Activated CD8-positive, alpha-beta T cell treated with anti-CD3 and anti-CD28 coated beads, Interleukin-2, amount 10 ng/mL, durations not matched to agents 7 days and 5 days (primary cell): ENCODE measurements at places on chromosomes 1 and 21.

GRCh38 chr1:187665483-187665882 is 836.7 kb downstream of the PLA2G4A start:
- no peak overlapping the region for H3K27ac ChIP-seq
- no peaks in the 10 kb centered on the region for H3K36me3 ChIP-seq
- H3K27me3 ChIP-seq, result no peaks in the 10 kb centered on the region
- no peaks in the 10 kb centered on the region for H3K4me1 ChIP-seq
- DNase-seq, result no peak

- H3K27ac ChIP-seq, result no peak overlapping the region
- no peaks in the 10 kb centered on the region for H3K36me3 ChIP-seq
- H3K27me3 ChIP-seq, result peaks cover 5% of the 10 kb centered on the region
- no peak for DNase-seq
- H3K4me3 ChIP-seq, result no peak overlapping the region
Observed at GRCh38 chr1:112251766-112252506, 144.1 kb upstream of the CTTNBP2NL start.

DNA sequence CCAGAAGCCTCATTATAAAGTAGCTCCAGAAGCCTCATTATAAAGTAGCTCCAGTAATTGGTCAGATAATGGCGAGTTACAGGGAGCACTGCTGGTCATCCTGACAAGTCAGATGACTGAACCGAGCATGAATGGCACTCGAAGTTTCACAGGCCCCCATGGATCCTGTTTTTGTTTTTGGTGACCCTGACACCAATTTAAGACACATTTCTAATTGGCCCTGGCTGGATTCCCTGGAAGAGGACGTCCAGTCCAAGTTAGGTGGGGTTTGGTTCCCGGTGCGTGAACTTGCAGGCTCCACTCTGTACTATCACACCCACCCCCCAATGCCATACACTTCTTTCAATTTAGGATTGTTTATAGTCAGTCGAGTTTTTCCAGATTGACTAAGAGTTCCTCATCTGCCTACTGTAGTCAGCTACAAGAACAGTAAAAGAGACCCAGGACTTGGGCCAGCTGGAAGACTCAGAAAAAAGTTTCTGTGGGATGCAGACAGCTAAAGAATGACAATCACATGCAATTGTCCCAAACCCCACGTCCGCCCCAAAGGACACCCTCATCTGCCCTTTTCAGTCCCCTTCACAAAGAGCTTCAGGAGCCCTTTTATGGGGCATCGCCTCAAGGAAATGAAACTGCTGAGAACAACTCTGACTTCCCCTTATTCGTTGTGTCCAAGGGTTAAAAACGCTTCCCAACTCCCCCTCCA is 2.7 kb downstream of the DHRS3 start:
- peaks cover 66% of the 10 kb centered on the region for H3K4me1 ChIP-seq
- H3K4me3 ChIP-seq, result peak overlapping the region; percentile 99
- peaks cover 66% of the 10 kb centered on the region for H3K36me3 ChIP-seq

- H3K27ac ChIP-seq, result no peak overlapping the region
- no peak for DNase-seq
- no peaks in the 10 kb centered on the region for H3K36me3 ChIP-seq
- no peaks in the 10 kb centered on the region for H3K4me1 ChIP-seq
- no peak overlapping the region for H3K4me3 ChIP-seq
- H3K27me3 ChIP-seq, result no peaks in the 10 kb centered on the region
Observed at GRCh38 chr1:97744977-97745376, 175.9 kb downstream of the DPYD start.

DNA sequence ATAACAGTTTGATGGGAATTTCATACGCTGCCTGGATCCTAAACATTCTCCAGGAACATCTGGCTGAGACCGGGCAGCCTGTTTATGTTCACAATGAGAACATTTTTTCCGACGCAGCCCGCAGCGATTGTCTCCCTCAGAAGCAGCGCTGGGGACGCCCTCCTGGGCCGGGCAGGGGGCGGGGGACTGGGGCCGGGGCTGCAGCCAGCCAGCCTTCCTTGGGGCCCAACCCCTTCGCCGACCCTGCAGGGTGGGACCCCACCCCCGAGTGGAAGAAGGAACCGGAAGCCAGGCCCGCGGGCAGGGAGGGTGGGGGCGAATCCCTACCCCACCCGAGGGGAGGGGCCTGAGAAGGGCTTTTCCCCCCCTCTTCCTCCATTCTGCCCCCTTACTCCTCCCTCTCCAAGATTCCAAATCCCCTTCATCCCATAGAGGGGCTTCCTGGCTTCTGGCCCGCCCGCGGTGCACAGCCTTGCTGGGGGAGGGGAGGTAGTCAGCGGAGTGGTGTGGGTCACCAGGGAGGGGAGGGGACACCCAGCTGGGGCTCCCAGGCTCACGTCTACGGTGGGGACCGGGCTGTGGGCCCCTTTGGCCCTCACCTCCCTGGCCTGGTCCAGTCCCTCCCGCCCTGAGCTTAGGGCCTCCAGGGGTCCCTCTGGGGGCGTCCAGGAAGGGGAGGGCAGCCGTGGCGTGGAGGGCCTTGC is 60.6 kb downstream of the WNT9A start:
- no peaks in the 10 kb centered on the region for H3K27me3 ChIP-seq
- no peak overlapping the region for H3K4me3 ChIP-seq
- no peak overlapping the region for H3K27ac ChIP-seq
- H3K36me3 ChIP-seq, result no peaks in the 10 kb centered on the region
- peaks cover 11% of the 10 kb centered on the region for H3K4me1 ChIP-seq

- no peak overlapping the region for H3K27ac ChIP-seq
- no peak for DNase-seq
- H3K4me3 ChIP-seq, result no peak overlapping the region
- H3K4me1 ChIP-seq, result no peaks in the 10 kb centered on the region
Observed at GRCh38 chr1:192969091-192969490, 90.1 kb downstream of the UCHL5 start.
